ENCODE measurements at places on chromosomes 6 and 20.

DNA sequence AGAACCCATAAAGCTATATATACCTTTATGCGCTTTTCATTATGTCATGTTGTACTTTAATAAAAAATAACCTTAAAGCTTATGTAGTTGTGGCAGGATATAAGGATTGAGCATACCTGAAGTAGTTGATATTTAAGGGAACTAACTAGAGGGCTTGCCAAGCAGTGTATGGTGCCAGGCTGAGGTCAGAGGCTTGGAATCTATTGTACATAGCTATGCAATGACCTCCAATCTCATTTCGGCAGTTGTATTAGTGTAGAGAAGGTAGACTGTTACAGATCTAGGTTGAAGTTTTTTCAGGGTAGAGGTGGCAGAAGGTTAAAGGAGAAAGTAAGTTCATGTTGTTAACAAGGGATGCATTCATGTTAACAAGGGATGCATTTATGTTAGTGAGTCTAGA is 397.7 kb upstream of the HS3ST5 start:
- no peak for DNase-seq

- no peak for DNase-seq
Measured at GRCh38 chr6:39209911-39210310, 19.4 kb downstream of the KCNK5 start.

- DNase-seq: no peak
Measured at GRCh38 chr20:62105592-62105991, 16.7 kb upstream of the LSM14B start.

- no peak for DNase-seq
Measured at GRCh38 chr6:37272834-37273566, 15.1 kb upstream of the TMEM217 start.

- DNase-seq: no peak
Measured at GRCh38 chr6:7136859-7137334, 29.1 kb downstream of the RREB1 start.

DNA sequence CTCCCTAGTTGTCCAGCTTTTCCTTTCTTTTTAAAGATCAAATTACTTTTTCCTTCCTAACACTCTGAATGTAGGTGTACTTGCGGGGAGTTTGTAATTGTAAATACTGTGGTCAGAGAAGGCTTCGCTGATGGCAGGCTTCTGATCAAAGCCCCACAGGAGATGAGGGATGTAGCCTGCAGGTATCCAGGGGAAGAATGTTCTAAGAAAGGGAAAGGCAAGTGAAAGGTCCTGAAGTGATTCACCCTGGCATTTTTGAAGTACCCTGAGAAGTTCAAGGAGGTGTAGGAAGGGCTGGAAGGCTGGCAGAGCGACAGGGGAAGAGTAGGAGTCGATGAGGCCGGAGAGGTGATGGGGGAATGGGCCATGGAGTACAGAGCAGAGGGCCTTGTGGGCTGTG is 38.2 kb upstream of the CCN6 start:
- DNase-seq: no peak

All from AG20443 (cell line).